ENCODE measurements at places on chromosomes 2 and 18. TPM values are rescaled to one million over a fixed set of nuclear protein-coding genes. Genes with fewer than 3 reads are reported as not detected.

Gene IL1B
- total RNA-seq: 1.3 TPM

Gene LRRC30
- total RNA-seq: not detected

Gene FAM228A
- total RNA-seq: not detected

Gene CHRNA1
- 0.25 TPM for total RNA-seq

Gene GALR1
- not detected for total RNA-seq

Gene LOXHD1
- not detected for total RNA-seq

Gene ANKRD62
- not detected for total RNA-seq

Gene COL6A3
- 3.4 TPM for total RNA-seq

GRCh38 chr2:235639428-235639773, 145.6 kb downstream of the AGAP1 start:
- DNase-seq: no peak

DNA sequence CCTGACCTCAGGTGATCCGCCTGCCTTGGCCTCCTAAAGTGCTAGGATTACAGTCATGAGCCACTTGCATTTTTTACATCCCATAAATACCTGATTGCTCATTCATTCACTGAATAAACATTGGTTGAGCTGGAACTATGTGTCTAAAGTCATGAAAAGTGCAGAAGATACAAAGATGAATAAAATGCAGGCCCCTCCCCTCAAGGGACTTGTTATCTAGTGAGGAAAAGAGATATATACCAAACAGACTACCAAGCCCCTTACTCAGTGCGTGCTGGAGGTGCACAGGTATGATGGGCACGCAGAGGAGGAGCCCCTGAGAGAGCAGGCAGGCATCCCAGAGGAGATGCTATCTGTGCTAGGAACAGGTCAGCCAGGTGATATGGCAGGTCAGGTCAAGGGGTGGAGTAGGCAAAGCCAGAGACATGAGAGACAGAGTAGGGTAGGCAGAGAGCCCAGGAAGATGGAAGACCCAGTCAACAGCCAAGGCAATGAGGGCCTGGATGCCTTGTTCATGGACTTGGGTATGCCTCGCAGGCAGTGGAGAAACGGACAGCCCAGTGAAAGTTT, 7.7 kb downstream of the FHL2 start:
- no peak for DNase-seq

DNA sequence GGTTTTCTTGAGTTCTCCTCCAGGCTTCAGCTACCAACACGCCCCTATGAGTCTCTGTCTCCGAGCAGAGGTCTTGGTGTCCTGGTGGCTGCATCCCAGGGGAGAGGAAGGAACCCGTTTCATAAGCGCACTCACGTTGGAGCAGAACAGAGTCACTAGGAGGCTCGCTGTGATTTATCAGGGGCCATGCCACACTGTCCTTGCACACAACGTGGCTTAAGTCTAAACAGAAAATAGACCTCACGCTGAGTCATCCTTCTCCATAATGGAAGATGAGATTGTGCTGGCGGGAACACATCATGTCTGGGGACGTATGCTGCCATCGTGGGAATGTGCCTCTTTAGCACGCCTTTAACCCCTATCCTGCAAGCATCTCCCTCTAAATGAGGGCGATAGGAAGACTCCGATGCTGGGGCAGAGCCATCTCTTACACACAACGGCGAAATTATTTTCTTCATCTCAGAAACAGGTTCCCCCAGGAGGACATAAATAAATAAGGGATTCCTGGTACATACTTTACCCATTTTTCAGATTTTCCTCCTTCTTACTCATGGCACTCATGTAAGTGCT, 211.4 kb downstream of the KLHL29 start:
- no peak for DNase-seq

GRCh38 chr2:119417908-119418307, 13.7 kb upstream of the TMEM37 start:
- no peak for DNase-seq

DNA sequence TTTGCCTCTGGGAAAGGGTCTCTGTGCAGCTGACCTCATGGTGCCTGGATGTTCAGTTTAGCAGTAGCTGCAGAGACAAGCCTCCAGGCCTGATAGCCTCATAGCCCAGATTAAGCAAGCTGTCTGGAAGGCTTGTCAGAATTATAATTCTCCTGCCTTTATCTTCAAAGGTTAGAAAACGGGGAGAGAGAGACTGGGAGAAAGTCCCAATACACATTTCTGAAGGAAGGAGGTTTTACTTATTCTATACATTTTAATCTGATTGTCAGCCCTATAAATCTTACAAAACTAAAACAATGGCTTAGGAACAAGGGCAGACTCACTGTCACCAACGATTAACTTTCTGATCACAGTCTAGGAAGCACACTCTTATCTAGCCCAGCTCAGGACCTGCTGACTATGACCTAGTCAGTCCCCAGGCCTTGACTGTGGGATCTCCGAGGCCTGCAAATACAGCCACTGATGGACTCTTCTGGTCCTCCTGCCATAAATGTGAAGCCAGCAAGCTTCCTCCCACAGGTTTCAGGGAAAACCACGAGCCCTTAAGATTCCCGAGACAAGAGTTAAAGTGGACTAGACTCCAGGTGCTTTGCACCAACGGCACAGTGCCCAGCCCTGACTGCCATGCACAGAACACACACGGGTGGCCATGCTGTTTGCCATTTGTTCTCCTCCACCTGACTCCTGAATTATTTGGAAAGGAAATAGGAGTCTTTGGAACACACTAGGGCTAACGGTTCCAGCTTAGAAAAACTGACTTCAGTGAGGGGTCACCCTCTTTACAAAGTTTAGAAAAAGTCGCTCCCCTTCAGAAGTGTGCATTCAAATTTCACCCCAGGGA, 111.4 kb upstream of the SMAD7 start:
- no peak for DNase-seq

GRCh38 chr2:204260901-204261300, 284.4 kb upstream of the PARD3B start:
- no peak for DNase-seq

GRCh38 chr2:158845859-158846258, 50.7 kb downstream of the DAPL1 start:
- DNase-seq: no peak

DNA sequence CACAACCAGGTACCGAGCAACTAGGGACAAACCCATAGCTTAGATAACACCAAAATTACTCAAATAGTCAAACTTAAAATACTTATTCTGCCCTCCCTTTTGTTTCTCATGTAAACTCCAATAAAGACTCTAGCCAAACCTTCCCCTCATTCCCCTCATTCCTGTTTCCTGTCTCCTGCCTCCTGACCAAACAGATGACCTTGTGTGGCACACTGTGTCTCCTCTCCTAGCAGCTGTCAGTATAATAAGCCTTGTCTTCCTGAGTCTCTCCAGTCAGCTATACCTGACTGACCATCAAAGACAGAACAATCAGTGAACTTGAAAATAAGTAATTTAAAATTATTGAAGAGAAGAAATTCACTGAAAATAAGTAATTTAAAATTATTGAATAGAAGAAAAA, 14.3 kb downstream of the SULT1C4 start:
- no peak for DNase-seq

- DNase-seq: no peak
These were observed 171.2 kb downstream of the FBXO15 start for GRCh38 chr18:73976433-73976832.

GRCh38 chr2:55156326-55156725, 75.8 kb downstream of the CLHC1 start:
- no peak for DNase-seq

DNA sequence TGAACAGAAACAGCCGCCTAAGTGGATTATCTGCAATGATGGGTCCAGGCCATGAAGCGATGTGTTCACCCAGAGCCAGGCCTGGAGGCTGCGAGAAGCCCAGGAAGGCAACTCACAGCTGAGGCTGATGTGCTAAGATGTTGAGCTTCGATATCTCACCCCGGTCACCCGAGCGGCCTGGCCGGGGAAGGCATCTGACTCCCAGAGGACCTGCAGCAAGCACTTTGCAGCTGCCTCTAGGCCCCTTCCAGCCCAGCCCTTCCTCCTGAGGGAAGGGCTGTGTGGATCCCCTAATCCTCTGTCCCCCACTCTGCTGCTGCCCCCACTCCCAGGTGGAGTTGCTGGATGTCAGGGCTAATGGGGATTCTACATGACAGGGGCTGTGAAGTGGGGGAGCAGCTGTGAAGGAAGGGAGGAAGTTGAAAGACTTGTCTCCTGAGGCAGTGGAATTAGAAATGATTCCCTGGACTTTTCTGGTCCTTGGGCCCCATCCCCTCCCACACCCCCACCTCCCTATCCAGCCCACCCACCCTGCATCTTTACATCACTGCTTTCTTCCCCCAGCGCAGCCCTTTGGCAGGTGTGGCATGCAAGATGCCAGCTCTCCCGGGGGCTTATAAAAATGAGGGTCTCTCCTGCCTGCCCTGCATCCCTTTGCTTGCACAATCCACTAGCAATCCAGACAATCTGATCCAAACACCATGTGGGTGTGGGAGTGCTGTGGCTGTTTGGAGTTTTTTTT, 4.3 kb downstream of the ATP6V1B1 start:
- DNase-seq: no peak

DNA sequence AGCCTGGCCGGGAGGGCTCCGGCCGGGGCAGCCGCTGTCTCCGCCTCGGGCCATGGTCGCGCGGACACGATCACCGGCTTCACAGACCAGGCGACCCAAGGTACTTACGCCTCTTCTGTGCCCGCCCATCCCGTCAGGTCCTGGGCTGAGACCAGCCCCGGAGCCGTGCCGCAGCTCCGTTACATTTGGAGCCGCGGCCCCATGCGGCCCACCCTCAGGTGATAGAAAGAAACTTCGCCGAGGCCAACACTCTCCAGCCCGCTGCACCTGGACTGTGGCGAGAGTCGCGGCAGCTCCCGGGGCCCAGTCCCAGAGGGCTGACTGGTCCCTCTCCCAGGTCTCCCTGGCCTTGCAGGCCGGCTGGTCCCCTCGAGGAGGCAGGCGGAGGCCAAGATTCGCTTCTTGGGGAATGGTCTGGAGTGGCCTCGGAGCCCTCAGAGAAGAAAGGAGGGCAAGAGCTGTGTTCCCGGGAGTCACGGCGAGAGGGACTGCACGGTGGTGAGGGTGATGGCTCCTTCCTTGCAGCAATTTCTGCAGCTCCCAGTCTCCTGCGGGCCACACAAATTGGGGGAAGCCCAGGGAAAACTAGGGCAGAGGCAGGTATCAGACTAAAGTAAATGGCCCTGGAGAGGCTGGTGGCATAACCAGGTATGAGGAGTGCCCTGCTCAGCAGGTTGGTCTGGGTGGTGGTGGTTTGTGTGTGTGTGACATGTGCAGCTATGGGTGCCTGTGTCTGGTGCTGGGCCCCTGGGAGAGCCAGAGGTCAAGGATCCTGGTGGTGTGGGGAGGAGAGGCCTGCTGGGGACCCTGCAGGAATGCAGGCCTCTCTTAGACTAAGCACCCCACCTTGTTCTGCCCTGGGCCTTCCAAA, 822 bp downstream of the GDF7 start:
- DNase-seq: no peak

- no peak for DNase-seq
These were observed 14.9 kb downstream of the HJURP start for GRCh38 chr2:233839447-233839820.

GRCh38 chr2:169641464-169641863, 52.7 kb downstream of the CFAP210 start:
- no peak for DNase-seq

DNA sequence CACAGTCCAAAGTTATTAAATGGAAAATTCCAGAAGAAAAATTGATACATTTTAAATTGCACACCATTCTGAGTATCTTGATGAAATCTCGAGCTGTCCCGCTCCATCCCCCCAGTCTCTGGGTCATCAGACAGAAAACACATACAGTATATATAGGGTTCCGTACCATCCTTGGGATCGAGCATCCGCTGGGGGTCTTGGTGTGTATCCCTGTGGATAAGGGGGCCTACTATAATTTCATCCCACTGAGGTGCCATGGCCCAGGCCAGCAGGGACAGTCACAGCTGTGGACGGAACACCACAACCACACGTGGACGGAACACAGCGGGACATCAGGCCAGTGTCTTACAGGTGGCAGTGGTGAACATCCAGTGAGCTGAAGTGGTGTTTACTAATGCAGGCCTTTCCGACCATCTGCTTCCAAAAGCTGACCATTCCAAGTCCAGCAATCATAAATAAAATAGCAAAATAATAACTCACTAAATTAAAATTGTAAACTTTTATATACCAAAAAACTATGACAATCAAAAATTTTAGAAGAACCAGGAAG, 14.0 kb downstream of the TWIST2 start:
- DNase-seq: no peak

DNA sequence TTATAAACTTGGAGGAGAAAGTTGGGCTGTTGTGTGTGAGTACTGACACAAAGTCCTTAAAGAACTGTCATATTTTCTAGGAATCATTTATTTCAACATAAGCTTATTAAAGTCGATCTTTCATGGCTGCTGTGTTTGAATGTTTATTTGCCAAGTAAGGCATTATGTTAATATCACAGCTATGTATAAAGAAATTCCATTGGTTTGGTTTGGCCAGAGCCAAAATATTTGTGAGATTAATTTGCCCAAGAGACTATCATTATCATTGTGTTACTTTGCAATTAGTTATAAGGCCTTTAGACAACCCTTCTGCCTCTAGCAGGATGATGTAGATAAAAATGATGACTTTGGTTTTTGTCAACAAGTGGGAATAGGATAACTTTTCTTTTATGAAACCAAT, 240.6 kb upstream of the NT5C1B start:
- no peak for DNase-seq

GRCh38 chr2:108965540-108966289, 23.3 kb downstream of the EDAR start:
- peak; percentile 47 for DNase-seq

GRCh38 chr2:229715895-229716507, 1.6 kb upstream of the DNER start:
- DNase-seq: peak; percentile 16
